Tibial nerve (tissue), 4 donors: ENCODE measurements at places on chromosomes 7 and 10. TPM values are rescaled to one million over a fixed set of nuclear protein-coding genes. Genes with fewer than 3 reads are reported as not detected.

- DNase-seq, result no peak
- peak overlapping the region; percentile 93 for H3K27ac ChIP-seq
- no peaks in the 10 kb centered on the region for H3K4me1 ChIP-seq
- no peaks in the 10 kb centered on the region for H3K27me3 ChIP-seq
- peaks cover 10% of the 10 kb centered on the region for H3K36me3 ChIP-seq
Measured at GRCh38 chr10:89392974-89393373, 551 bp downstream of the IFIT1 start.

GRCh38 chr7:23462846-23463245 is 7.4 kb downstream of the IGF2BP3 start:
- no peak overlapping the region for H3K4me3 ChIP-seq
- peak; percentile 31 for DNase-seq
- H3K27me3 ChIP-seq, result peaks cover 73% of the 10 kb centered on the region
- H3K4me1 ChIP-seq, result no peaks in the 10 kb centered on the region
- H3K36me3 ChIP-seq, result no peaks in the 10 kb centered on the region

GRCh38 chr7:73885975-73886798 is 25.2 kb downstream of the TMEM270 start:
- H3K4me1 ChIP-seq, result peaks cover 9% of the 10 kb centered on the region
- H3K27ac ChIP-seq, result peak overlapping the region; percentile 75
- H3K4me3 ChIP-seq, result no peak overlapping the region
- H3K36me3 ChIP-seq, result no peaks in the 10 kb centered on the region

- no peak overlapping the region for H3K4me3 ChIP-seq
- H3K27me3 ChIP-seq, result no peaks in the 10 kb centered on the region
- H3K27ac ChIP-seq, result no peak overlapping the region
- no peaks in the 10 kb centered on the region for H3K4me1 ChIP-seq
- DNase-seq, result no peak
- H3K36me3 ChIP-seq, result no peaks in the 10 kb centered on the region
Measured at GRCh38 chr7:22469371-22470143, 30.4 kb downstream of the STEAP1B start.

DNA sequence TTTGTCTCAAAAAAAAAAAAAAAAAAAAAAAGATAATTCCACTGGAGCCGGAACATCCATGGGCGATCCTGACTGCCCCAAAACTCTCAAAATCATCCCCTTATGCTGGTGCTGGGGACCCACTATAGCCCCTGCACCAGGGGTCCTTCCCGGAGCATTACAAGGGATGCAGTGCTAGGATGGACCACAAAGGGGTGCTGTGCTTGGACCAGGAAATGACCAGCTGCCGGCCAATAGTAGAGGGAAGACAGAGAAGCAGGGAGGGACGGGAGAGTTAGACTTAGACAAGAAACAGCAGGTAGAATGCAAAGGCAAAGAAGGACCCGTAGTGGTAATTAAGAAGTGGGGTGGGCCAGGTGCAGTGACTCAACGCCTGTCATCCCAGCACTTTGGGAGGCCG is 40.5 kb downstream of the RCC1L start:
- no peaks in the 10 kb centered on the region for H3K27me3 ChIP-seq
- H3K36me3 ChIP-seq, result no peaks in the 10 kb centered on the region

- H3K4me3 ChIP-seq, result no peak overlapping the region
- no peaks in the 10 kb centered on the region for H3K4me1 ChIP-seq
- no peaks in the 10 kb centered on the region for H3K27me3 ChIP-seq
- no peak for DNase-seq
Measured at GRCh38 chr7:3682028-3682710, 381.1 kb downstream of the SDK1 start.

Gene ITIH2
- total RNA-seq, result not detected
